ENCODE measurements at places on chromosomes 6 and 20.

GRCh38 chr6:15362274-15363160 lies 116.6 kb downstream of the JARID2 start:
- no peak for DNase-seq

- no peak for DNase-seq
Observed at GRCh38 chr6:44243345-44243744, 3.6 kb upstream of the HSP90AB1 start.

- DNase-seq: no peak
Observed at GRCh38 chr6:1820165-1820564, 210.4 kb downstream of the FOXC1 start.

GRCh38 chr20:998231-998830 lies 3.8 kb downstream of the RSPO4 start:
- DNase-seq: no peak

Measured in iPS DF 6.9 (cell line).